Activated gamma-delta T cell treated with anti-CD3 and anti-CD28 coated beads, Interleukin-2, amount 50 U/mL, for 16 hours (primary cell): ENCODE measurements at places on chromosomes 6 and 20.

DNA sequence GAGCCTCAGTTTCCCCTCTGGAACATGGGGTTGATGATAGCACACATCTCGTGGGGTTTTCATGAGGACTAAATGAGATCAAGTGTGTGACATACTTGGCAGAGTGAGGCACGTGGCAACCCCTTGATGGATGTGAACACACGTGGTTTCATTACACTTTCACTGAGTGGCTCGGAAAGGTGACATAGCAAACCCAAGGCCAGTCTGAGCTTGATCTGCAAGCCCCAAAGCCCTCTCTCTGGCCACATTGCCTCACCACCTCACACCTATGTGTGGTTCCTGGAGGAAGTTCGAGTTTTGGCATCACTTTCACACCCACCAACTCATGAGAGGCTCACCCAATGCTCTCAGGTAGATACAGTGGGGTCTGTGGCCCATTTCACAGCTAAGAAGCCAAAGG is 60.0 kb downstream of the CPNE5 start:
- DNase-seq: no peak

DNA sequence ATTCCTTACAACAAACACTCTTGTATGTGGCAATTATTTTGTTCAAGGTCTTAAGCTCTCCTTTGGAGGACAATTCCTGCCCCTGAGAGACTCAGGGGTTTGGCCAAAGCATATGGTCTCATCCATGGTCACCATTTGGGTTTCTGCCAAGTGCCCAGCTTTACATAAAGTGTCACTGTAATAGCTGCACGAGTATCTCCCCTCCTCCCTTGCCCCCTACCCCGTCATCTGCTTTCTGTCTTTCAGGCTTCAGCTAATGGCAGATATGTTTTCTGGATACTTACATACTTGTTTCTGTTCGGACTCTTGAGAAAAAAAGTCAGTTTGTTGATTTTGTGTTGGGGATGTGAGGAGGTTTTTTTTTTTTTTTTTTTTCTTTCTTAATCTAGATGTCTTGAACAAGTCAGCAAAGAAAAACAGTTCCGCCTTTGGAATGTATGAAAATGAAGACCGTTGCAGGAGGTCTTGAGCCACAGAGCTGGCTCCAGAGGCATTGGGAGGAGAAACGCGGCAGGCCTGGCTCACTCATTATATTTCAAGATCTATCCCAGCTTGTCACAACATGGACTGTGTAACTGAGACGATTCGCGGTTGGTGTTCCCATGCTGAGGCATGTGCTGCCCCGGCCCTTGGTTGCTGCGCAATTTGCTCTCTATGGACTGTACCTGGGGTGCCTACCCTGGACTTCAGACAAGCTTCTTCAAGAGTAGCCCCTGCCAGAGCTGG is 32.6 kb upstream of the STX16 start:
- no peak for DNase-seq

- DNase-seq: no peak
Measured at GRCh38 chr20:56422076-56422823, 10.2 kb downstream of the CASS4 start.

GRCh38 chr6:69827276-69827893 is 30.6 kb upstream of the LMBRD1 start:
- DNase-seq: no peak

GRCh38 chr20:44646023-44646640 is 5.4 kb downstream of the ADA start:
- DNase-seq: no peak

GRCh38 chr20:34920055-34920454 is 35.6 kb downstream of the GSS start:
- DNase-seq: no peak

DNA sequence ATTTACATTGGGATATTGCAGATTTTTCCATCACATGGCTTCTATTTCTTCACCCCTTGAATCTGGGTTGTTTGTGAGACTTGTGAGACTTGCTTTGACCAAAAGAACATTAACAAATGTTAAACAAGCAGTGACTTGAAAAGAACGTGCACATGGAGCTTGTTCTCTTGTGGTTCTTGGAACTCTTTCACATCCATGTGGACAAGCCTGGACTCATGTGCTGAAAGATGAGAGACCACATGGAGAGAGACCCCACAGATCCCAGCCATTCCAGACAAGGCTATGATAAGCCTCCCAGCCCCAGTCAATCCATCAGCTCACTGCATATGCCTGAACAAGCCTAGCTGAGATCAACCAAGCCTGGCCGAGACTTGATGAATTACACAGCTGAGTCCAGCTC is 1365.7 kb upstream of the GJE1 start:
- DNase-seq: no peak

DNA sequence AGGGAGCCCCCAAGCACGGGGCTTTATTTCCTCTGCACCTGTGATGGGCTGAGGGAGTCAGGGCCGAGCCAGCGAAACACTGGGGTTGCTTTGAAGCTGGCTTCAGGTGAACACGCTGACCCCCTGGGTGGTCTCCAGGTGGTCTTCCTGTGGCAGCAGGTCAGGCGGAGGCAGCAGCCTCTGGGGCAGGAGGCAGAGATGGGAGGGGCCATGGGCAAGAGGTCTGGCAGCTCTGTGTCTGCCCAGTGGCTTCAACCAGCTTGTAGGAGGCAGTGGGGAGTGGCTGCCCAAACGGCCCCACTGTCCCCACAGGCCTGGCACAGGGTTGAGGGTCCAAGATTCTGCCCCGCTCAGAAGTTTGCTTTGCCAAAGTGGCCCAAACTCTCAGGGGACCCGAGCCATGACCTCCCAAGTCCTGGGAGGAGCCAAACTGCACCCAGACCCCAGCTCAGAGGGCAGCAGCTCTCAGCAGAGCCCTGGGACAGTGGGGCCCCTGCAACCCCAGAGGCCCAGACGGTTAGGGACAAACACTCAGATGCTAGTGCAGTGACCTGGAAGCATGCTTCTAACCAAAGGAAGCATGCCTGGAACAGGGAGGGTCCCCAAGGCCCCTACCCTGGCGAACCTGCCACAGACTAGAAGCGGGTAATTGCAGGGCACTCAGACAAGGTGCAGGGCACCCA is 15.3 kb downstream of the NTSR1 start:
- DNase-seq: no peak

GRCh38 chr20:56249244-56249955 is 868 bp downstream of the MC3R start:
- no peak for DNase-seq

DNA sequence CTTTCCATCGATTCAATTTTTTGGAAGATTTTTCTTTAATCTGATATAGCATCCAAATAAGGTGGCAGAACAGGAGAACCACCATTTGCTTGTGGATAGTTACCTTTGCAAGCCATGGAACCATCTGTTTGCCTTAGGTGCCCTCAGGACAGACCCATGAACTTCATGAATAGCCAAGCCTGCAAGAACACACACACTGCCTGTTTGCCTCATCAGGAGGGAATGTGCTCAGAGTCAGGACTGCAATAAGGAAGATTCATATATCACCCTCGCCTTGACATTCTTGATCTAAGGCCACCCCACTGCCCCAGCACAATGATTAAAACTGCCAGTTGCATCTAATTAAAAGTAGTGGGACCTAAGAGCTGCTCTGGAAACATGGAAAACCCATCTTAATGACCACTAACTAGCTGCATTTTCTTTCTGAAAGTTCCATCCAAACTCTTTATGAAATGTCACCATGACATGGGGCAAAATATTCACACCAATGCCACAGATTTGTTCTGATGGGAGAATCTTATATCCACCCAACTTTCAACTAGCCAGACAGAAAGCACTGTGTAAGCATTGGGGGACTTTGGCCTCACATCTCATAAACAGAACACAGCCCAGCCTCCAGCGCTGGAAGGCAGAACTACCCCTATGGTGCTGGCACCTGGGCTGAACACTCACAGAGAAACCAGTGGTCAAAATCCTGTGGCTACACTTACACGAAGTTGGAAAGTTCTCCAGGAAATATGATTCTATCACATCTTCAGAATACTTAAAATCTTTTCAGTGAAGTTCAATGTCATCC is 48.3 kb downstream of the TBXT start:
- DNase-seq: no peak

DNA sequence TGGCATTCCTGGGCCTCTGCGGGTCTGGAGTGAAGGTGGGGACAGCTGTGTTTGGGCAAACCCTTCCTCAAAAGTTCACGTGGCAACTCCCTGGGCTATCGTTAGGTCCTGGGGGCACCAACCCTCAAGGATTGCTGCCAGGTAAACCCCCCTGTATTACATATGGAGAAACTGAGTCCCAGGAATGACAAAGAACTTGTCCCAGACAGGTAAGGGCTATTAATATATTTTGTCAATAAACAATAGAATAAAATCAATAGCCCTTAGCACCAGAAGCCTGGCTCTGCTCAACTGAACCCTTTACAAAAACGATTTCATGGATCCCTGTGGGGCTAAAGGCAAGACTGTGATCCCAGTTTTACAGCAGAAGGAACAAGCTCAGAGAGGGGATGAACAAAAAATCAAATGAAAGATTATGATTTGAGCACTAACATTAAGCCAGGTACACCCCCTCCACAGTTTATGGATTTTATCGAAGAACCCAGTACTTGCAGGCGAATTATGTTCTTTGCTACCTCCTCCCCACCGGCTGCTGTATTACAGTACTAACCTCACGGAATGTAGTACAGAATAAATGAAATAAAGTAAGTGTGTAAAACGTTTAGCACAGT is 2.7 kb downstream of the ID1 start:
- no peak for DNase-seq

DNA sequence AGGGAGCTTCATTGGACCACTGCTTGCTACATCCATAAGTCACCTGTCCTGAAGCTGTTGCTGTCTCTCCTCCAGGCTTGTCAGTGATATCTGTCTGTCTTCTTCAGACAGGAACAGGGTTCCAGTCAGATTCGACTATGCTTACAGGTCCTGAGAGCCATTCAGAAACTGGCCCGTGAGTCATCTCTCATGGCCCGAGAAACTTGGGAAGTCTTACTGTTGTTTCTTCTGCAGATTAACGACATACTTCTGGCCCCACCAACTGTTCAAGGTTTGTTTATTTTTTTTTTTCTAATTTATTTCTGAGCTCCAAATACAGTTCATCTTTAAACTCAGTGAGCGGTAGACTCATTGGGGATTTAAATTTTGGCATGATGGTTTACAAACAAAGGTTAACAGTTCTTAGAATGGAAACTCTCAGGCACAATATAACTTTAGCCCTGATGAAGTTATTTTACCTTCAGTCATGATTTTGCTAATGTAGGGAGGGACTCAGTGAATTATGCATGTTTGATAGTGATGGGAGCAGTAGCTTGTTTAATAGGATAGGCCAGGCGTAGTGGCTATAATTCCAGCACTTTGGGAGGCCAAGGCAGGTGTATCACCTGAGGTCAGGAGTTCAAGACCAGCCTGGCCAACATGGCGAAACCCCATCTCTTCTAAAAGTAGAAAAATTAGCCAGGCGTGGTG is 24.7 kb downstream of the RALGAPB start:
- DNase-seq: no peak

DNA sequence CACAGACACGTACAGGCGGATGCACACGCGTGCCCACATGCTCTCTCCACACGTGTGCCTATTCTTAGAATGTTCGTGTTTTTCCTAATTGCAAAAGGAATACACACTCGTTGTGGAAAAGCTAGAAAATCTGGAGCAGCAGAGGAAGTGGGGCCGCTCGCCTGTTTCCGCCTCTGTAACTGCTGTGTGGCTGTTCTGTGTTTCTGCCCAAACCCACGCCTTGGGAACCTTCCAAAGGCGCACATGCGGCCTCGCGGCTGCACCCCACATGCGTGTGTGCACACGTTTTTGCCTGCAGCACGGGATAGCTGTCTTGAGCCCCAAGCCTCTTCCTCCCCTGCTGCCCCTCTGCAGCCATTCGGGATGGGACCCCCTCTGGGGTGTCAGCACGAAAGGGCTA is 12.2 kb downstream of the SLC17A9 start:
- no peak for DNase-seq

DNA sequence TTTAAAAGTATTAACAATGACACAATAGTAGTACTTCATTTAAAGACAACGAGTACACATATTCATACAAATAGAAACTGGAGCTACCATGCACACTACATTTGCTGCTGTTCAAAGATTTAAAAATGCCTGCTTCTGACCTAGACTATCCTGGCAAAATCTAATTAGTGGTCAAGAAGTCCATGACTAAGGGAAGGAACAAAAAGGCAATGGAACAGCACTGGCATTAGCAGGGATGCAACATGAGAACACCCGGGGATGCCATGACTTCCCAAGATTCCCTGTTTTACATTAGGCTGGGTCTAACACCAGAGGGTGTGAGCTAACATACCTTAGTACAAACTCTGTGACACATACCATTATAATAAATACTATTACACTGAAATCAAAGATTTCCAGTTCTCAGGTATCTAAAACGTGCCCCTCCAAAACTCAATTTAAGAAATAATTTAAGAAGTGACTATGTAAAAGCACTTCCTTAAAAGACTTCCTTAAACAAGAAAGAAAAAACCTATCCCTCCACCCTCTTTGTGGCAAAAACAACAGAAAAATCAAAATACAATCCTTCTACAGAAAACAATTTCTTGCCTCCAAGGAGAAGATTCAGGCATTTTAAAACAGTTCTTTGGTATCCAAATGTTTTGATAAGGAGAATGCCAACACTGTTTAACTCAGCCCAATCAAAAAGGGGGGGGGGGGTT is 25.5 kb downstream of the CHD6 start:
- no peak for DNase-seq

GRCh38 chr6:26588965-26589364 is 7.8 kb upstream of the ABT1 start:
- no peak for DNase-seq

- DNase-seq: no peak
Measured at GRCh38 chr6:306641-307061, 14.4 kb downstream of the DUSP22 start.

GRCh38 chr6:116029535-116029934 is 31.2 kb downstream of the FRK start:
- no peak for DNase-seq

GRCh38 chr6:17638212-17638715 is 38.2 kb downstream of the FAM8A1 start:
- DNase-seq: no peak

DNA sequence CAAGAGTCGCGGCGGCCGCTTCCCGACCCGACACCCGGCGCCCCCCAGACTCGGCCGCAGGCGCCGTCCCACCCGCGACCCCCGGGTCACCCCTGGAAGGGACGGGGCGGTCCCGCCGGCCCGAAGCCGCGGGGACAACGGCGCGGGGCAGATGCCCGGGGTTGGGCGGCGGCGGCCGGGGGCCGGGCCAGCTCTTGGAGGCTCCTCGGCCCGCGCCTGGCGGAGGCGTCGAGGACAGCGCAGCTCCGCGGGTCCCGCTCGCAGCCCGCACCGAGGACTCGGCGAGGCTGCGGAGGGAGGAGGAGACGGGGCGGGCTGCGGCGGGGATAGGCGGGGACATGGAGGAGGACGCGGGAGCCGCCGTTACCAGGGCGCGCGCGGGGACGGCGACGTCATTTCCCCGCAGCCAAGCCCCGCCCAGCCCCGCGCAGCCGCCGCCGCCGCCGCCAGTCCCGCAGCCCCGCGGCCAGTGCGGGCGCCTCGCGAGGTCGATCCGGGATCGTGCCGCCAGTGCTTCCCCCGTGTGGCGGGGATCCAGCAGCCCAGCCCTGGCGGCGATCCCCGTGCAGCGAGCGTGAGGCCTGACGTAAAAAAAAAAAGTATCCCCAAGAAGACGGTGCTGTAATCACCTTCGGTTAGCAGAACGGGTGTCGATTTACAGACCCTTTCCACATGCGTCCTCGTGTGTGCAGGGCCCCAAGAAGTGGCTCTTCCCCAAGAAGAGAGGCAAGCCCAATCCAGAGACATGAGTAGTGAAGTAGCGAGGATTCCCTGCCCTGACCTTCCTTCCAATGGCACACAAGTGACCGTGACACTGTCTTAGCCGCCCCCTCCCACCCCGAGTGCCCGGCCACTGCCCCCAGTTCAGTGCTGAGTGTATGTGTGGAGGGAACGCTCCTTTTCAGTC is at the start of gene FAM184A:
TSS of gene FAM184A (minus strand) at position 289 of the 907 bp plus-strand sequence. CDS start 365 bp downstream, outside the sequence.
- peak; percentile 38 for DNase-seq

GRCh38 chr6:152207915-152208714 is 400.6 kb downstream of the ESR1 start:
- no peak for DNase-seq
